ENCODE measurements at places on chromosomes 3 and 15.

GRCh38 chr3:31802981-31803740, 177.9 kb downstream of the OSBPL10 start:
- peak; percentile 30 for DNase-seq

GRCh38 chr3:8606701-8607231, 37.8 kb downstream of the SSUH2 start:
- DNase-seq, result no peak

GRCh38 chr3:24155276-24155675, 210.2 kb downstream of the NR1D2 start:
- DNase-seq, result no peak

DNA sequence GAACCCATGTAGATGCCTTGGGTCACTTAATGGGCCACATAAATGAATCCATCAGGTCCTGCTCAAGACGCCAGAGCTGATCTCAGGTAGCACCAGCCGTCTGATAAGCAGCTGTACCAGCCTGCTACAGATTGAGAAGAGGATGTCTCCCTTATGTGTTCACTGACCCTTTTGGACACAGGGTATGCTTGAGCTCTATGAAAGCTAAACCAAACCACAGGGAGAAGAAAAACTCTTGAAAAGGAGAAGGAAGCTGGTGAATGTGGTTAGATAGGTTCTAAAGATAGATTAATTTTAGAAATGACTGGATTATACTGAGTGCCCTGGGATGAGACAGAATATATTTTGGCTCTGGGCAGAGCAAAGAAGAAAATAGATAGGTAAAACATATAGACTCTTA, 187.5 kb downstream of the SPATA16 start:
- peak; percentile 33 for DNase-seq

DNA sequence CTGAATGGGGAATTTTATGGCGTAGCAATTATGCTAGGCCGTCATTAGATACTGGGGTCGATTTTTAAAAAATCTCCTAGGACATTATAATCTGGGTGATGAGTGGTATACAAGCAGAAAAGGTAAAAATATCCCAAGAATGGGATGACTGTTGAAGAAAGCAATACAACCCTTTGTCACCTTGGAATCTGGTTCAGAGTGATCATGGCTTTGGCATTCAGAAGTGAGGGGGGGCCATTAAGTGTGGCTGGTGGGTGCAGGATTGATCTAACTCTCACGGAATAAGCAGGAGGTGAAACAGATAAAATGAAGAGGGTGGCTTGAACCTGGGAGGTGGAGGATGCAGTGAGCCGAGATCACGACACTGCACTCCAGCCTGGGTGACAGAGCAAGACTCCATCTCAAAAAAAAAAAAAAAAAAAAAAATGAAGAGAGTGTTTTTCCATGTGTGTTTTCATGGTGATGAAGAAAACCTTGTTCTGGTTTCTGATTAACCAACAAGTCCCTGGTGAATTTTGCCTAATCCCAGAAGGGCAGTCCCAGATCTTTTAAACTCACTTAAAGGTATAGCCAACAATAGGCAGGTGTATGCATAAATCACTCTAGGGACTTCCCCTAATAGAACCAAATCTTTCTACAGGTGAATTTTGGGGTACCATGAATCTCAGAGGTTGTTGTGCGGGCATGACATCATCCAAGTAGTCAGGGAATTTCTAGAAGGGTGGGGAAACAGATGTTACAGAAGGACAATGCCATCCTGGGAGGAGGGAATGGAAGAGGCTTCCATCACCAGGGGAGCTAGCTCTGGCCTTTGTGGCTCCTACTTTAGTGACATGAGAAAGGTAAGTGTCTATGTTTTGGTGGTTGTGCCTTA, 3.1 kb upstream of the RAD54L2 start:
- no peak for DNase-seq

DNA sequence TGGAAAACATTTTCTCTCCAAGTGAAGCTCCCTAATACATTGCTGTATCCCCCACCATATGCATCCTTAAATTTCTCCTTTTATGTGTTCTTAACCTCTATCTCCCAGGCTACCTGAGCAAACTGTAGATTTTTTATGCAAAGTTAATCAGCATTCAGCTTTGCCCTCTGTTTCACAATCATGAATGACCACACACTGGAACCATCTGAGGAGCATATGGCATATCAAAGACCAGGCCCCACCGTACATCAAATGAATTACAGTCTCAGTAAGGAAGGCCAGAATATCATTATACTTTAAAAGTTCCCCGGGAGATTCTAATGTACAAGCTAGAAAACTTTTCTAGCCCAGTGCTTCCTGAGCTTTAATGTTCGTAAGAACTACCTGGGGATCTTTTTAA, 115.5 kb upstream of the NECTIN3 start:
- no peak for DNase-seq

DNA sequence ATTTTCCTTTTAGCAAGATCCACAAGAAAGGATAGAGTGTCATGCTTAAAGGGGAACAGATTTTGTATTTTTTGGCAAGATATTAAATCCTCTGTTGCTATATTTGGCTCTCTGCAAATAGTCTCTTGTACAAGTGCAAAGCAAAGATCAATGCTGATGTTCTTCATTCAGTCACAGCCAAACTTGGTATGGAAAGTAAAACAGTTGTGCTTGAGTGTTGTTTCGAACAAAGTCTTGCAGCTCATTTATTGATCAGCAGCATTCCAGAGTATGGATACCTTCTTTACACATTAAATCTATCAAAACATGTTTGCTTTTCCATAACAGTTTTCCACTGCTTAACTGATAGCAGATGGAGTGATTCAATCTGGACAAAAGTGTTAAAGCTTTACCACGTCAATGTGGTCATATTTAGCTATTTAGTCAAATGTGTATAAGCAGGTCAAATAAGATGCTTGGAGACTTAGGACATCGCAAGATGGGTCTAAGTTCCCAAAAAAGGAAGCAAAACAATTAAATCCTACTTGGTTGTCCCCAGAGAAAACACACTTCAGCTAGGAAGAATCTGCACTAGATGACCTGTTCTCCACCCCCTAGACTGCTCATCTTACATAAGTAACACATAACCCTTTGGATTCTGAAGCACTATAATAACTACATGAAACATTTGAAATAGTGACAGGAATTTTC, 52.4 kb downstream of the VGLL3 start:
- no peak for DNase-seq

GRCh38 chr3:183188895-183189462, 26.4 kb upstream of the LAMP3 start:
- peak; percentile 71 for DNase-seq

- DNase-seq, result no peak
These were observed 573.6 kb upstream of the ARRDC4 start for GRCh38 chr15:97386940-97387339.

GRCh38 chr3:190088890-190089289, 31.8 kb downstream of the P3H2 start:
- peak; percentile 39 for DNase-seq

- no peak for DNase-seq
These were observed 283.2 kb upstream of the KCNH8 start for GRCh38 chr3:18864933-18865731.

DNA sequence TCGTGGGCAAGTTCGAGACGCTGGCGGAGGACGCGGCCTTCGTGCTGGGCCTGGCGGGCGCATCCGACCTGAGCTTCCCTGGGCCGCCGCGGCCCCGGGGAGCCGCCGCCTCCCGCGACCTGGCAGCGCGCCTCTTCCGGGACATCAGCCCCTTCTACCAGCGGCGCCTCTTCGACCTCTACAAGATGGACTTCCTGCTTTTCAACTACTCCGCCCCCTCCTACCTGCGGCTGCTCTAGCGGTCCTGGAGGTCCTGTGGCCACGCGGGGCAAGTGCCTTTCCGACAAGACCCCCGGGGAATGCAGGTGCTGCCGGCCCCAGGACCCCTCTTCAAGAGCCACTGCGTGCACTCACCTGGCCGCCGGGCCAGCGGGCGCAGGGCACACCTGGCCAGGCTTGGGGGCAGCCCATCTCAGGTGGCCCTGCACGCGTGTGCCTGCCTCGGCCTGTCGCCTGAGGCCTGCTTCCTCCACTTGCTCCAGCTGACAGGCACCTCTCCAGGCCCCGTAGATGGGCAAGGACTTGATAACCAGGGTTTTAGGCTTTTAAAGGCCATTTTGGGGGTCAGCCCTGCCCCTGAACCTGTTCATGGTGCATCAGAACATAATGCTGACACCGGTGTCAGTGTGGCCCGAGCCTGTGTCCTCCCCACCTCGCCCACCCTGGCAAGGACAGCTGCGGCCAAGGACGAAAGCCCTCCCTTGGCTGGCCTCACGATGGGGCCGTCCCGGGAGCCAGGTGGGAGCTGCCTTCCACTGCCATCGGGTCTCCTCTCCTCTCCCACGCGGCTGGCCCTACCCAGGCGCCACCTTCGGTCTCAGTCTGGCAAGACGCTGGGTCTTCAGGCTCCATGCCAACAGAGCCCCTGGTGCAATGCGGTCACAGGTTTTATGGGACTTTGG, 16.1 kb downstream of the C3orf22 start:
- no peak for DNase-seq

DNA sequence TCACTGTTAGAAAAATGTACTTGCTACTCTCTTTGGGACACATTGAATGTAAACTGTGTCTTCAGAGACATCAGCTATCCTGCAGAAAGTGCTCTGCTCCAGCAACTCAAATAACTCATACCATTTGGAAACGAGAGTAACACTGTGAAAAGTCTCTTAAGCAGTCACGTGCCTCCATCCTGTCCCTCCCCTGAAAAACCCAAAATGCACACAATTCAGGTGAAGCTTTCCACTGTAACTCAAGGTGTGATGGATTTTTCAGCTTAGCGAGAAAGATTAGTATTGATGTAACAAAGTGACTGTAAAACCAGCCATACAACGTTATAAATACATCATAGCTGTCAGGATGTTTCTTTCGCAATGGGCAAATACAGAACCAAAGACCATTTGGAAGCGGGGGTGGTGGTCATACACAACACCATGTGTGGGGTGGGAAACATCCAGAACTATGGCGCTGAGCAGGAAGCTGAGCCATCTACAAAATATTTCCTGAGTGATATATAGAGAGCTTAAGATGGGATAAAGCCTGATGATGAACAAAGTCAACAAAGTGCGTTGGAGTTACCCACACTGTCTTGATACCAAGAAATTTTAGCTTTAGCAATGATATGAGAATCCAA, 332.3 kb downstream of the FOXP1 start:
- DNase-seq, result no peak

DNA sequence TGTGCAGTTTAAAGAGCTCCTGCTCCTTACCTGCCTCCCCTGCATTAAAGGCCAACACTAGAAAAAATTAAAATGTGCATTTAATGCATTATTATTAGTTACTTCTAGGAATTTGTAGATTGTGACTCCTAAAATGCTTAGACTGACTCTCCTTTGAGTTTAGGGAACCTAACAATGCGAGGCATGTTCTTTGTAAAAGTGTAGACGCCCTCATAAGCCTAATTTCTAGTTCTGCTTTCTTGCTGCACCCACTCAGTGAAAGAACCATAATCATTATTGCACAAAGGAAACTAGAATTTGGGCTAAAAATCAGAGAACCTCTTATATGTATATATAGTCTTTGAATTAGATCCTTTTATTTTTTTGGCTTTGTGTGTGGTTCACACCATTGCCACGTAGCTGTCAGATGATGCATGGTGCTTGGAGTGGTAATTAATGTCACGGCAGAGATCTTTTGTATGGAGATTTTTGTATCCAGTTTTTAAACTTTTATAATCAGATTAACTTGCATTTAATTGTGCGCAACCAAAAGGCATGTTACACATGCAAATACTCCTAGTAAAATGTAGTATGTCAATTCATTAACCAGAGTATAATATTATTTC, 710 bp downstream of the ABHD10 start:
- DNase-seq, result peak; percentile 68

GRCh38 chr3:143594206-143594605, 254.1 kb downstream of the SLC9A9 start:
- no peak for DNase-seq

GRCh38 chr3:194612221-194612620, 21.0 kb downstream of the TMEM44 start:
- DNase-seq, result no peak

- no peak for DNase-seq
These were observed 120.7 kb downstream of the NSUN3 start for GRCh38 chr3:94183551-94183950.

- DNase-seq, result no peak
These were observed 239.5 kb upstream of the MEIS2 start for GRCh38 chr15:37339856-37340255.

DNA sequence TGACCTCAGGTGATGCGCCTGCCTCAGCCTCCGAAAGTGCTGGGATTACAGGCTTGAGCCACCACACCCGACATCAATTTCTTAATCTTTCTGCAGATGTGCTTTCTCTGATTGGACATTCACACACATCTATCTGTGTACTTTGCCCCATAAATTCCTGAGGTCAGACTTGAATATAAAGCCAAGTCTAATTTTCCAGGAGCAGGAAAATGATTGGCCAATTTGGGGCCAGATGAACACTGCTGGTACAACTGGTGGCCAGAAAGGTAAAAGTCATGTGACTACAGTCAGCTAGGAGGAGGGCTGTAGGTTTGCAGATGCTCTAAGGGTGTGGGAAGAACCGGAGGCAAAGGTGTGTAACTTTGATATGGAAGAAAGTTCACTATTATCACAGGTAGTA, 3.2 kb upstream of the RAD51 start:
- DNase-seq, result no peak

DNA sequence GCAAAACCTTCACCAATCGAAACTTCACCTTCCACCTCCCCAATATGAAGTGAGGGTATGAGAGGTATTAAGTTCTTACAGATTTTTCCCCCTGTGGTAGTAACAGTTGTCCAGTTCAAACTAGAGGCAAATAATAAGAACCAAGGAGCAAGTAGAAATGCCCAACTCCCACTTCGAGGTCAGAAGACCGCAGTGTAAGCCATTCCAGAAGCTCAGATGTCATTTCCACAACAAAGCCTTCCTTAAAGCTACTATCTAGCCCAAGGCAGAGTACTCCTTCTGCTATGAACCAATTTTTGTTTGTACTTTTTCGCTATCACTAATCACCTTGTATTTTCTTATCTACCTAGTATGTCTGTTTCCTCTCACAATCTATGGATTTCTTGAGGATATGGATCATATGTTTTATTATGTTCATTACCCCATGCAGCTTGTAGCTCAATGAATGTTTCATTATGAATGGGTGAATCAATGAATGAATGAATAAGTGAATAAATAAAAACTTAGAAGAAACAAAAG, 235.7 kb upstream of the KCNMB2 start:
- DNase-seq, result no peak

- DNase-seq, result no peak
These were observed 120.1 kb downstream of the CHSY1 start for GRCh38 chr15:101131489-101132389.

GRCh38 chr3:171615686-171616085, 155.5 kb upstream of the TNIK start:
- DNase-seq, result no peak

DNA sequence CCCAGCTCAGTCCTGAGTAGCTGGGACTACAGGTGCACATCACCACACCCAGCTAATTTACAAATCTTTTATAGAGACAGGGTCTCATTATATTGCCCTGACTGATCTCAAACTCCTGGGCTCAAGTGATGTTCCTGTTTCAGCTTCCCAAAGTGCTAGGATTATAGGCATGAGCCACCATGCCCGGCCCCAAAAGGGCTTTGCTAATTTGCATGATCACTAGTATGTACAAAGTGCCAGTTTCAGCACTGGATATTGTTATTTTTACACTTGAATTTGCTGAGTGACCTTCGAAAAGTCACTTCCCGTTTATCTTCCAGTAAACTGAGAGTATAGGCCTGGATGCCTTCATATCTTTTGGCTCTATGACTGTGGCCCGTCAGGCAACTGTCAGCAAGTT, 12.2 kb downstream of the CLN6 start:
- no peak for DNase-seq

GRCh38 chr3:40593351-40593750, 68.6 kb downstream of the ZNF621 start:
- no peak for DNase-seq
